ENCODE measurements at places on chromosomes 1 and 21.

- DNase-seq, result no peak
Measured at GRCh38 chr21:43325968-43326715, 100.8 kb downstream of the SIK1 start.

DNA sequence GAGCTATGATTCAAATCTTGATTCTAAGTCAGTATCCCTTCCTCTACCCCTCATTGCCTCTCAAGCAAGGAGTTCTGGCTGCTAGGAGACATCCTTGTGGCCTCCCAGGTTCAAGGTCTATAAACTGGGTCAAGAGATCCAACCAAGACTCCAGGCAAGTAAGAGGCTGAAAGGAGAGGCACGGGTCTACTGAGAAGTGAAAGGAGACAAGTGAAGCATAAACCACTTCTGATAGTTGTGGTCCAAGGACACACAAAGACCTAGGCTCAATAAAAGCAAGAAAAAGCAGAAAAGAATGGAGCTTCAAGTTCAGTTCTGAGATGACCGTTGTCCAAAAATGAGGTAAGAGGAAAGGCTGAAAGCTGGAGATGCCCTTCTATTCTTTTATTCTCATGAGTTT, 17.8 kb upstream of the PPP2R5A start:
- no peak for DNase-seq

DNA sequence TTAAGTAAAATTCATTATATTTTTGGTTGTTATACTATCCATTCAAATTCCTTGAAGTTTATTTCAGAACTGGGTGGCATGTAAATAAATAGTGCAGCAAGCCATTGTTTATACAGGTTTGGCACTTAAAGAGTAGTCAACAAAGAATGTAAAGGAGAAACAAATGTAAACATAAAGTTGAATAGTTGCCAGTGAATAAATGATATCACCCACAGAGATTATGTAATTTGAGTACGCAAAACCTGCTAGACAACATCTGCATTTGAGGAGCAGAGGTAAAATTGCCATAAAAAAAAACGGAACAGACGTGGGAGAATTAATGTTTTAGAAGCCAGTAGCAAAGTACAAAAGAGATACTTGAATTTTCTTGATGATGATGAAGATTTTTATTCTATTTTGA, 111.6 kb downstream of the ADGRL2 start:
- no peak for DNase-seq

DNA sequence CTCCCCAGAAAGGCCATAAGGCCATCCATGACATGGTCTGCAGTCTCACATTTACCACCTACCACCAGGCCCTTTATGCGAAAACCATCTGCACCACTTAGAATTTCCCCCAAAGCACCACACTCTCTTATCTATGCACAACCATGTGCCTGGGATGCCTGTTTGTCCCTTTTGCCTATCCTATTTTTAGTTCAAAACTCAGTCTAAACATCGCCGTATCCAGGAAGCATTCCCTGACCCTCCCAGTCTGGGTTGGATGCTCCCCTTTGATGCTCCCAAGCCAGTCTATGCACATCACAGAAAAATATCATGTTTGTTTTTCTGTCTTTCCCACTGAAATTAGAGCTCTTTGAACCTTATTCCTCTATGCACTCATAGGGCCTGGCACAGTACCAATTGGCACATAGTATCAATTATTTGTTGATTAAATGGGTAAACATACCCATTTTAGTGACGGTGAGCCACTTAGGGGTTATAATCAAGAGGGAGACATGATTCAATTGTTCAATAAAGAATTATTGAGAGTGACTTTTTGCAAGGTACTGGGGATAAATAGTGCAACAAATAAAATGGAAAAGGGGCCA, 6.7 kb downstream of the MPL start:
- DNase-seq, result no peak

- no peak for DNase-seq
Measured at GRCh38 chr1:33298623-33299277, 22.1 kb downstream of the A3GALT2 start.

DNA sequence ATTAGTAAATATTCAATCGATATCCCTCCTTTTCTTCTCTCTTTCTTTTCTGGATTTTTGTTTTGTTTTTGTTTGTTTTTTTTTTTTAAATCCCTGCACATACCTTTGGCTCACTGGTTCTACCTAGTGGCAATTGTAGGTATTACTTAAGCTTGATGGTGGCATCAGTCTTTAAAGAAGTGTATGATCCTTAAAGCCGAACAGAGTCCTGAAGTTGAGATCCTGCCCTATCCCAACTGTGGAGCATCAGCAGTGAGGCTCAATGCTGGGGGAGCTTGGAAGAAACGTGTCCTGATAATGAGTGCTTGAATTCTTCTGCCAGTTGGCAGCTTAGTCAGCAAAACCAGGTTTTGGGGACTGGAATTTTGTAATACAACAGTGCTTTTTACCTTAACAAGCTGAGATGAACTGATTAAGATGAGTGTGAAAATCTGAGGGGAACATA, 60.8 kb downstream of the FASLG start:
- DNase-seq, result peak; percentile 38

DNA sequence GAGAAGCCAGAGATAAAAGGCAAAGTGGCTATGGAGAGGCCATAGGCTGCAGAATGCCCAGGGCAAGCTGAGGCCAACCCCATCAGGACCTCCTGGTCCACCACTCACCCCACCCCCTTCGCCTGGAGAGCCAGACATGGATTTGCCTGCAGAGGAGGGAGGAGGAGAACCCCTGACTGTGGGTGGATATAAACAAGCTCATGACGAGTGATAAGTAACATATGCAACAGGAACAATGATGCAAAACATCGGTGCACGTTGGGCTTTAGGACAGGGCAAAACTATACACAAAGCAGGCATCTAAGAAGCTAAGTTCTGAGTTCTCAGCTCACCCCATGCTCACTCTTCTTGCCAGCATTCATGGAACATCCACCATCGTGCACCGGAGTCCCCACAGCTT, 150.3 kb downstream of the ETS2 start:
- no peak for DNase-seq

GRCh38 chr1:185291652-185292051, 25.4 kb downstream of the IVNS1ABP start:
- DNase-seq, result no peak

GRCh38 chr21:45325206-45326168, 37.8 kb upstream of the POFUT2 start:
- no peak for DNase-seq

GRCh38 chr1:184966989-184967388, 7.3 kb downstream of the NIBAN1 start:
- no peak for DNase-seq

DNA sequence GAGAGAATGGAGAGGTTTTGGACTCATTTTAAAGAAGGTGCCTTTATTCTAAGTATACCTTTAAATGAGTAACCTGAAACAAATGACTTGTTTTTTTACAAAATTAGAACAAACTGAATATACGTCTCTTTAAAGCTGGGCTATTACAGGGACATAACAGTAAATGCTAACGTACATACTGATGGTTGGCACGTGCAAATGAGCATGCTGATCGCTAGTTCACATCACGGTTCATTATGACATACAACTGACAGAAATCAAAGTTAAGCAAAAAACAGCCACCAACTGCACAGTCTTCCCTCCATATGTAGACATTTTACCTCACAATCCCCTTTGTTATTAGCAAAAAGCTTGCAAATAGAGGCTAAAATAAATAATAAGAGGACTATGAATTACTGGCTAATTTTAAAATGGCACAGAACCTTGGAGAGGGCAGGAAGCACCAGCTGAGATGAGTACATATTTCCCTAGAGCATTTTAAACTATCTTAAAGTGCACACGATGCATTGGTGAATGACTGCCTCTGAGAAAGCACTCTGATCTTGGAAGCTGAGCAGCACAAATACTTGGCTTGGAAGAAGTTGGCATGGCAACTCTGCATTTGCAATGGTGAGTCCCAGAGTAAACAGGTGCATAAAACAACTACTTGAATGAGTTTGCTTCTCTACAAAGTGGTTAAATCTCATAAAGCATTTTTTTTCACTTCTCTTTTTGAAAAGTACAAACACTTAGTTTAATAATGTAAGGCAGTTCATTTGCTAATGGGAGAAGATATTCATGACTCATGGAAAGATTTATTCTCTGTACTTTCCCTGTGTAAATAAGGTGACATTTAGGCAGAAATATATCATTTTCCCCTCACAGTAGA, 204.7 kb downstream of the LHX8 start:
- DNase-seq, result peak; percentile 57

GRCh38 chr1:201905234-201905890, 16.7 kb downstream of the SHISA4 start:
- DNase-seq, result no peak

GRCh38 chr1:248372394-248372793, 3.2 kb upstream of the OR2T6 start:
- no peak for DNase-seq

- no peak for DNase-seq
Measured at GRCh38 chr1:36755303-36756230, 272.9 kb upstream of the CSF3R start.

DNA sequence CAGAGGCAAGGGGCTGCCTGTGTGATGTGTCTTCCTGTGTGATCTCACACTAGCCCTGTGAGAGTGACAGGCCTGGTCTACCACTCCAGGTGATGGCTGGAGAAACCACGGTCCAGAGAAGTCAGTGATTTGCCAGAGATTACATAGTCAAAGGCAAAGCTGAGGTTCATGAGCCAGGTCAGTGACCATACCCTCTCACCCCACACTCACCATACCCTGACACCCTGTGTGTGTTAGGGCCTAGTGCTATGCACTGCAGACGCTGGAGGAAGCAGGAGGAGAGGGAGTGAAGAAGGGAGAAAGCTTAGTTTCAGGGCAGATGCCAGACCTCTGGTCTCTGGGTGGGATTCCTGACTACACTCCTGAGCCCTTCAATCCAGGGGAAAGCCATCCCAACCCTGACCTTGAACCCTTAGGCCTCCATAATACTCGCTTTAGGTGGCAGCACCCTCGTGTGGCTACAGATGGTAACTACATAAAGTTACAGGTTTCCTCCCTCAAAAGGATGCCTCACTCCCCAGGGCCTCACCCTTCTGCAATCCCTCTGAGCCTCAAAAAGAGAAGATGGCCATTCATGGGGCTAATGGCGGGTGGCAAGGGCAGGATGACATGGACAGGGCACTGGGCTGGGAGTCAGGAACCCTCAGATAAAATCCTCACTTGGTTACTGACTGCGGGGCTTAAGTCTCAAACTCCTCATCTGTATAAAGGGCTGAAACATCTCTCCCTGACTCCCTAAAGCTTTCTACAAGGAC, 20.8 kb upstream of the SDC3 start:
- no peak for DNase-seq

GRCh38 chr1:58964428-58964827, 180.6 kb upstream of the JUN start:
- DNase-seq, result no peak

- no peak for DNase-seq
Measured at GRCh38 chr1:49059087-49059486, 282.4 kb upstream of the BEND5 start.
